ENCODE measurements at places on chromosomes 3 and 15.

DNA sequence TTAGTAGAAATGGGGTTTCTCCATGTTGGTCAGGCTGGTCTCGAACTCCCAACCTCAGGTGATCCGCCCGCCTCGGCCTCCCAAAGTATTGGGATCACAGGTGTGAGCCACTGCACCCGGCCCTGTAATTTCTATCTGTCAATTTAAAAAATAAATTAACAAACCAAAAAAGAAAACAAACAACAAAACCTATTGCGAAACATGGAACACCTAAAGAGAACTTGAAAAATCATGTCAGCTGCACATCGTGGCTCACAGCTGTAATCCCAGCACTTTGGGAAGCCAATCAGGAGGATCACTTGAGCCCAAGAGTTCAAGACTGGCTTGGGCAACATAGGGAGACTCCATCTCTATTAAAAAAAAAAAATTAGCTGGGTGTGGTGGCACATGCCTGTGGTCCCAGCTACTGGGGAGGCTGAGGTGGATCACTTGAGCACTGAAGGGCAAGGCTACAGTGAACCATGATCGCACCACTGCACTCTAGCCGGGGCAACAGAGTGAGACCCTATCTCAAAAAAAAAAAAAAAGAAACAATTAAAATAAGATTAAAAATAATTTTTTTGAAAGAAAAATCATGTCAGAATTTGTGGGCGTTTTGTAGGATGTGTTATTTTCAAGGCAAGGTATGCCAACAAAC, 19.6 kb downstream of the PARP6 start:
- no peak for DNase-seq

DNA sequence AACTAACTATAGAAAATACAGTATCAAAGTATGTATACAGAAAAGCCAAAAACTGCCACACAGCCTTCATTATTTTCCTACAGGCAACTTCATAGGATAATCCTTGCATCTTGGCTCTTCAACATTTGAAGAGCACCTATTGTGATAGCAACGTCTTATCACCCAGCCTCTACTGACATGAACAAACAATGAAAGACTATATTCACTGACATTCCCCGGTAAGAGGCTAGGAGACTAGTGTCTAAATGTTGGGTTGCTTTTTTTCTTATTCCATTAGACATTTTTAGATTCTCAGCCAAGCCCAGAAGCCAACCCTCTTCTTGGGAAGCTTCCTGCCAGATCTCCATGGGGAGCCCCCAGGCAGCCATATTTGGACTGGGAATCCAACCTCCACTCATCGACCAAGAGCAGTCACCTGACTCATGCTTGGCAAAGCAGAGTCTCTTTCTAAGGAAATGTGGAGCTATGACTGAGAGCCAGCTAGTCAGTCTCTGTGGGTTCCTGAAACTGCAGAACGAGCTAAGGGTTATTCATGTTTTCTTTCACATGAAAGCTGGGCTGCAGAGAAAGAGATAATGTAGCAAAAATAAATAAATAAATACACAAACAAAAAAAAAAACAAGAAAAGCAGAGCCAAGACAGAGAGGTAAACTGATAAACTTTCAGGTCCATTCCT, 227.5 kb downstream of the MAGI1 start:
- DNase-seq: no peak

DNA sequence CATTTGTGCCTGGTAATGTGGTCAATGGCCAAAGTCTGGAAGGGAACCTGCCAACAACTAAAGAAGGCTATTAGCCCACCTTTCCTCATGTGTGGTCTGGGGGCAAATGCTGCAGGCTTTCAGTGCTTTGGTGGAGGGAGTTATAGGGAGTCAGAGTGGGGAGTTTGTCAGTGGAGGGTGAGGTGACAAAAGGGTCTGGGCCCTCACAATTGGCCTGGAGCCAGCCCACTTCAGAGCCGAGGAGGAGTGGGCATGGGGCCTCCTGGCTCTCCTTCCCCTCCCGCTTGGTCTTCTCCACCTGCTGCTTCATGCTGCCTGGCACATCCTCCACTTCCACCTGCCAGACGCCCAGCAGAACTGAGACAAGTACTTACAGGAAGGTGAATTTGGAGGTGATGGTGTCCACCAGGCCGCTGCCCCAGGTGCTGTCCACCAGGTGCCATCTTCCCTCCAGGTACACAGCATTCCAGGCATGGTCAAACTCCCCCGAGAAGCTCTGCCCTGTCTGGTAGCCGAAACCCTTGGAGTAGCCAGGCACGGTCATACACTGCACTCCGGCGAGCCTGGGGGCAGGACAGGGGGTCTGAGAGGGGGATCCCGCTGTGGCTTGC, 40.9 kb downstream of the KY start:
- no peak for DNase-seq

DNA sequence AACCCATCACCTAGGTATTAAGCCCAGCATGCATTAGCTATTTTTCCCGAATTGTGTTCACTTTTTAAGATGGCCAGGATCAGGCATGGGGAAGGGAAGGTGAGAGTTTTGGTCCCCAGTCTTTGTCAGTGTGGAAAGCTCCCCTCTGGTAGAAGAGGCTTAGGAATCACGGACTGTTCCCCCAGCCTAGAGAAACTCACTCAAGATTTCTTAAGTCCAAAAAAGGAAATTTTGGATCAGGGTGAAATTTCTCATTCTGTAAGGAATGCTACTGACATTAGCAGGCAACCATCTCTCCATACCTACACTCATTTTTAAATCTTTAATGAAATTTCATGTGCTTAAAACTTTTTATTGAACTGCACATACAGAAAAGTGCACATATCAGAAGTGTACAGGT, 70.3 kb upstream of the GALNT15 start:
- DNase-seq: no peak

GRCh38 chr3:119205685-119206084, 32.3 kb downstream of the UPK1B start:
- no peak for DNase-seq

- DNase-seq: no peak
Observed at GRCh38 chr3:104392327-104392726, 974.4 kb upstream of the ALCAM start.

GRCh38 chr15:85672332-85673084, 122.2 kb downstream of the KLHL25 start:
- no peak for DNase-seq

DNA sequence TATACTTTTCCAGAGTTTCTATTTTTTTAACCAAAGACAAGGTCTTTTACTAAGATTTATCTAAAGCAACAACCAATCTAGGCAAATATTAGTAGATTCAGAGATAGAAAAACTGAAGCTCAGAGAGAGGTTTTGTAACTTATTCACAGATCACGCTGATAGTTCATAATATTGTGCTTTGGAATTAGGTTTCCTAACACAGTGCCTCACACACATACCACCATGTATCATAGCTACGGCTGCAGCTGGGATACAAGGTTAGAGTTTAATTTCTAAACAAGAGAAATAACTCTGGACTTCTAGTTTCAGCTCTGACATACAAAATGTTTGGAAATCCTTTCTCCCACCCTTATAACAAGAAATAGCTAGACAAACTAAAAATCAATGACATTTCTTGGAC, 565.7 kb downstream of the PYDC2 start:
- no peak for DNase-seq

- DNase-seq: no peak
Observed at GRCh38 chr15:40249477-40250303, 10.8 kb downstream of the PAK6 start.

DNA sequence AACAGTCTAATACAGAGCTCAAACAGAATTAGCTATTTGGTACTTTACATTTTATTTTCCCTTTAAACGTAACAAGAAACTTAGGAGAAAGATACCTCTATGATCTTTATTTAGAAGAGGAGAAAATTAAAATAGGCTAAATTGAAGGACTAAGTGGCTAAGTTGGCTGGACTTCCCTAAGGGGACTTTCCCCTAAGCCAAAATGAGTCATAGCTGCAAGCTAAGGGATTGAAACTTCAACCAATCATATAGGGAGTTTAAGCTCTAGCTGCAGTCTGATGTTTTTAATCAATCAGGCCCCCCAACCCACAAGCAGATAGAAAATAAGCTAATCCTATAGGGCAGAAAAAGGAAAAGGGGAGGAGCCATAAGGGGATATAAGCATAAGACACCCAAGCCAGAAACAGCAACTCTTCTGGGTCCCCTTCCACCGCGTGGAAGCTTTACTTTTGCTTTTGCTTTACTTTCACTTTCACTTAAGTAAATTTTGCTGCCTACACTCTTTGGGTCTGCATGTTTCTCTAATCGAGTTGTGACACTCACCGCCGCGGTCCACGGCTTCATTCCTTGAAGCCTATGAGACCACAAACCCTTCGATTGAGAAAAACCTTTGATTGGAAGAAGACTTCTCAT, 1108.5 kb upstream of the EPHA6 start:
- DNase-seq: no peak

- no peak for DNase-seq
Observed at GRCh38 chr3:186612721-186613636, at the start of gene AHSG. Gene AHSG, plus strand, starts transcription at chr3:186613060. Its CDS starts 82 bp downstream, at chr3:186613142.

DNA sequence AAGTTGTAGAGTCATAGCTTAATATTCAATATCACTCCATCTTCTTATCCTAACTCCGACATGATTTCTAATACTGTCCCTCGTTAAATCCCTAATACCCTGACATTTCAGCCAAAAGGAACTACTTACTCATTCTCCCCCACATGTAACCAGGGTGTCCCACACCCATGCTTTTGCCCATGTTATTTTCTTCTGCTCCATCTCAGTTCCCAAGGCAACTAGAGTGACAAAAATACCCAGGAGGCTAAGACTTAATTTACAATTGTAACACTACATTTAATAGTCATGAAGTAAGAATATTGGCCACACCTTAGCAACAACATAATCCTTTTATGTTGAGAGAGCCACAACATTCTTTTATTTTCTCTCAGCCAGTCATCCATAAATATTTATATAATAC, 248.5 kb upstream of the TGFBR2 start:
- DNase-seq: no peak

GRCh38 chr3:134449951-134450350, 35.8 kb downstream of the ANAPC13 start:
- no peak for DNase-seq

DNA sequence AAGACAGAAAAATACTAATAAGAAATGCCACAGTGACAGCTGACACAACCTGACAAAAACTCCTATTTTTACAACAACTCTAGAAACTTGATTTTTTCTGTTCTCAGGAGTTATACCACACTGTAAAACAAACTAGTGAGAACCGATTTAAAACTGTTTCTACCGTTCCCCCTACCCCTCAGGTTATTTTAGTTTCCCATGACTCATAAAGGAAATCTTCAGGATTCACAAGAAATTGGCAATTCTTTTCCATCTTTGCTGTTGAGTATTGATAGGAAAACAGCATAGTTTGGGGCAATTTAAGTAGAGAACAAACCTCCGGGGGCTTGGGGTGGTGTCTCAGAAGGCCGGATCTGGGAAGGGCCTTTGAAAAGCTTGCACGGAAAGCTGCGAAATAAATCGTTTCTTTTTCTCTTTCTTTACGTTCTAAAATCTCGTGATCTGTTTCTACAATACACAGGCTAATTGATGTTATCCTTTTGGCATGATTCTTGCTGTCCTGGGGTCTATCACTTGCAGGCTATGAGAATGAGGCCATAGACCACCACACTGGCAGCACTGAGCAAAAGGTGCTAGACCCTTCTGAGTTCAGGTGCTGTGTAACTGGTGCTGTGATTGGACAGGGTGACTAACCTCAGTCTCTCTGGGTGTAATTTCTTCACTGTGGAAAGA, 89.3 kb downstream of the LPP start:
- no peak for DNase-seq

GRCh38 chr3:15108082-15108545, 9.2 kb upstream of the RBSN start:
- DNase-seq: peak; percentile 47

GRCh38 chr3:75906555-75907112, 121.3 kb upstream of the ZNF717 start:
- DNase-seq: peak; percentile 53

DNA sequence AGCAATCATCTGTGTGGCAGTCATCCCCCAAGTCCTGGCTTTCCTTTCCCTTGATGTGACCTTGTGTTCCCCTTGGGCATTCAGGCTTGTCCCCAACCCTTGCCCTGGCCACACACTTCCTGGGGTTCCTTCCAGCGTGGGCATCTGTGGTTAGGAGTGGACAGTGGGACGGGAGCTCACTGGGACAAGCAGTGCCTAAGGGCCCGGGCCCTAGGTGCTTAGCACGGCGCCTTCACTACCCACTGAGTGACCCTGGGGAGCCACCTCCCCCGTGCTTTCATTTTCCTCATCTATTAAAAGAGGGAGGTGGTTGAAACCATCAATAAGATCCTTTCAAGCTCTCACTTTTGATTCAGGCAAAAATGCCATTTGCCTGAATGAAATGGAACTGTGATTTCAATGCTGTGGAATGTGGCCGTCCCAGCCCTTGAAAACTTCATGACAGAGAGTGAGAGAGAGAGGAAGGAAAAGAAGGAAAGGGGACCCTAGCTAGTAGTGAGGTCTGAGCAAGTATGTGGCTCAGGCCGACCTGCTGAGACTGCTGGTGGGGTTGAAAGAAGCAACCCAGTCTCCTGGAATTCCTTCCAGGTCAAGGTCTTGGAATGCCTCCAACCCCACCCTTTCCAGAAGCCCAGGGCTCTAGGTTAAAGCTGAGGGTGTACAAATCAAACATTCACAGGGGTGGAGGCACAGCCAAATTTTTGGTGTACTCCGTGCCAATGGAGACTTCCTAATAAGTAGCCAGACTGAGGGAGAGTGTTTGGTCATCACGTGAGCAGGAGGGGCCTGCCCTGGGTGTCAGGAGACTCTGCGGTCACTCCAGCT, 302.9 kb downstream of the TLE3 start:
- peak; percentile 13 for DNase-seq

GRCh38 chr3:180570238-180570637, 31.7 kb upstream of the TTC14 start:
- DNase-seq: no peak

GRCh38 chr3:129001101-129001805, at the start of gene EFCC1:
Gene EFCC1, plus strand, starts transcription at chr3:129001304. Its CDS starts 325 bp downstream, at chr3:129001629.
- DNase-seq: no peak

GRCh38 chr15:91919014-91919534, 65.6 kb downstream of the SLCO3A1 start:
- DNase-seq: no peak

GRCh38 chr3:183560607-183561006, 5.1 kb upstream of the KLHL6 start:
- no peak for DNase-seq

GRCh38 chr15:101243420-101243819, 8.4 kb downstream of the CHSY1 start:
- no peak for DNase-seq

- no peak for DNase-seq
Observed at GRCh38 chr3:159788291-159788690, 200.3 kb upstream of the IL12A start.
